ENCODE measurements at places on chromosomes 13 and 19. TPM values are rescaled to one million over a fixed set of nuclear protein-coding genes. Genes with fewer than 3 reads are reported as not detected.

Gene MUC16
- total RNA-seq = 0.05 TPM

Gene MAB21L1
- total RNA-seq = 0.35 TPM

Gene CKM
- total RNA-seq = 5,817 TPM

Gene ZNF878
- 0.32 TPM for total RNA-seq

Gene CGB1
- total RNA-seq = not detected

DNA sequence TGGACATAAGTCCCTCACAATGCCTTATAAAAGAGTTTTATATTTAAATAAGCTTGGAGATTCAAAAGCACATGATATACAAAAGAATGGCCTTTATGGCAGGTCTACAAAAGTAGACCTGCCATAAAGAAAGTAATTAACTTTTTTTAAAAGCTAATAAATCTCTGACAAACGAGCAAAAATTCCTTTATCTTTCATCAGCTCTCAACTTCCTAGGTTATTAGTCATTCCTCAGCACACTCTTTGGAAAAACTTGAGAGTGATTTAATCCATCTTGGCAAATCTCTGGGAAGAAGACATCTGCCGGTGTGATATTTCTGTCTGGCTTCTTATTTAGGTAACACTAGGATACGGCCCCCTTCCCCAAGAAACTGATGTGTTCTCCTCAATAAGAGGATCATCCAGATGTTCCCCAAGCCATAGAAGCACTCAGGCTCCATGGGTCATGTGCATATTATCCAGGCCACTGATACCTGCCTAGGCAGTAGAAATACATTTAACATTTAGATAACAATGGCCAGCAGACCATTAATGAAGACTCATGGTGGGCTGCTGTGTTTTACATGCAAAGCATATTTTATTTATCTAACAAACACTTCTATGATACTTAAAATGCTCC lies 372.7 kb downstream of the LIG4 start:
- DNase-seq = no peak

- DNase-seq = no peak
Observed at GRCh38 chr13:27481766-27482165, 31.4 kb upstream of the MTIF3 start.

GRCh38 chr19:31408460-31409124 lies 59.4 kb upstream of the TSHZ3 start:
- no peak for DNase-seq

DNA sequence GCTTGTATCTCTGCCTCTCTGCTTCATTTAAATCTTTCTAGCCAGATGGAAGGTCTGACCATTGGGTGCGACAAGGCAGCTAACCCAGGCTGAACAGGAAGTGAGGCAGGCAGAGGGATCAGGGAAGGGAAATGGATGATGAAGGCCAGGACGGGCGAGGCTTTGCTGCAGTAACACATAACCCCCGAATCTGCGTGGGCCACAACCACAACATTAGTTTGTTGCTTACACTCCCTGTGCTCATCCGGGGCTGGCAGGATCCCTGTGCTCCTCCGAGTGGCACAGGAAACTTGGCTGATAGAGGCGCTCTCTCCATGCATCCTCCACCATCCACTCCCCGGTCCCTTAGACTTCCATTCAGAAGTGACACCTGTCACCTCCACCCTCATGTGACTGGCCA lies 1.1 kb upstream of the FLT3LG start:
- DNase-seq = no peak

- no peak for DNase-seq
Observed at GRCh38 chr13:34513526-34513925, 428.5 kb upstream of the NBEA start.

GRCh38 chr13:101025925-101026324 lies 351.3 kb upstream of the TMTC4 start:
- DNase-seq = no peak

DNA sequence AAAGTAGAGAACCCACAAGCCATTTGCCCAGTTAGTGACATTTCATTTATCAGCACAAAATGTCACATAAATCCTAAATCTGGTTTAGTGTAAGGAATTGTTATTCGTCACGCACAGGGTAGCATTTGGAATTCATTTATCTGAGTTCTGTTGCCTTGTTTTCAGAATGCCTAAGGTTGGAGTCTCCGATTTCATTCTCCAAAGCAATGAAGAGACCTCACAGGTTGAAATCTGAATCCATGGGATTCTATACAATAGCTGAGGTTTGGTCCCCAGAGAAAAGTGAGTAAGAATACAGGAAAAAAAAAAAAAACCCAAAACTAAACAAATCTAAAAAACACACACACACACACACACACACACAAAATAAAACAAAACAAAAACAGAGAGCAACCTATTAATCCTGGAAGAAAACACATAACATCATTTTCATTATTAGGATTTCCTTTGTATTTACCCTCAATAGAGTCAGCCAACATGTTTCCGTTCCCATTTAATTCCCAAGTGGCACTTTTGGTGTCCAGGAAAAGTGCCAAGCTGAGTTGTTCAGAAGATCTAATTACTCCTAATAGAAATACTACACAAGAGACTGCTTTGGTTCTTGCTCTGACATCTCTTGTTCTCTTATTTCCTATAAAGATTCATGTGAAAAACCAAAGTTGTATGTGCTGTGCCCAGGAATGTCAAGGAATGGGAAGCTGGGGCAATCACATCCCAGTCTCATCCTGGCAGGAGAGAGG lies 36.2 kb upstream of the LRCH1 start:
- DNase-seq = no peak

- no peak for DNase-seq
Observed at GRCh38 chr13:90933097-90933826, 414.2 kb upstream of the MIR17HG start.

- no peak for DNase-seq
Observed at GRCh38 chr13:81017513-81018152, 676.7 kb upstream of the SPRY2 start.

- no peak for DNase-seq
Observed at GRCh38 chr13:66069570-66069969, 1160.6 kb downstream of the PCDH9 start.

GRCh38 chr13:95470574-95471366 lies 81.8 kb upstream of the CLDN10 start:
- DNase-seq = no peak

DNA sequence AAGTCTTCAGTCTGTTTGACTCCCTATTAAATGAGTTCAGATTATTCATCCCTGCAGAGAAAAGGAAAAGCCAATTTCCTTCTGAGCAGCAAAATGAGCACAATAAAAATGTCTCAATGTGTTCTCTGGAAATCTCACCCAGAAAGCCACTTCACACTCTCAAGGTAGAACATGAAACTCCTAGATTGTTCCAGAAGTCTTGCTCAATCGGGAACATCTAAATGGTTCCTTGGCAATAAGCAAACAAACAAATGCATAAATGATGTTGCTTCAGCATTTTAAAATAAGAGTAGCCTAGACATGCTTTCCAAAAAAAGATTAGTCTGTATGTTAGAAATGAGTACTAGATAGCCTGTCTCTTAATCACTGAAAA lies 59.7 kb upstream of the TNFRSF19 start:
- DNase-seq = no peak

- peak; percentile 58 for DNase-seq
Observed at GRCh38 chr19:13077240-13077639, 25.4 kb downstream of the LYL1 start.

GRCh38 chr13:111232191-111232590 lies 88.3 kb upstream of the TEX29 start:
- no peak for DNase-seq

- no peak for DNase-seq
Observed at GRCh38 chr13:83819156-83819555, 63.1 kb downstream of the SLITRK1 start.

DNA sequence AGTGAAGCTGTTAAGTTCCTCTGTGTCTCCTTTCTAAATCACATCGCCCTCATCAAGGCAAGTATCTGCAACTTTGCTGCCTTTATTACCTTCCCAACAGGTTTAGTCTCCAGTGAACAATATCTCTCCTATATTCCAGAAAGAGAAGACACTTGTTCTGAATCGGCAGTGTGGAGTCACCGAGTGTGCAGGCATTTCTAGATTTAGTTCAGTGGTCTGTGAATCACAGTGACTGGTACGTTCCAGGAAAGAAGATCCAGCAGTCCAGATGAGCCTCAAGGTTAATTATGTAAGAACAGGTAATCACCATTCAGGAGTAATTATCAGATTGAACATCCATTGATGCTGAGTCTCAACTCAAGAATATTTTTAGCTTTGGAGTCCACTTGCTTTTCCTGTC lies 497.0 kb downstream of the FOXO1 start:
- DNase-seq = no peak

All from Right ventricle myocardium inferior (tissue), 1 donor.